Right kidney (tissue), 9 donors: ENCODE measurements at places on chromosomes 7 and 10.

DNA sequence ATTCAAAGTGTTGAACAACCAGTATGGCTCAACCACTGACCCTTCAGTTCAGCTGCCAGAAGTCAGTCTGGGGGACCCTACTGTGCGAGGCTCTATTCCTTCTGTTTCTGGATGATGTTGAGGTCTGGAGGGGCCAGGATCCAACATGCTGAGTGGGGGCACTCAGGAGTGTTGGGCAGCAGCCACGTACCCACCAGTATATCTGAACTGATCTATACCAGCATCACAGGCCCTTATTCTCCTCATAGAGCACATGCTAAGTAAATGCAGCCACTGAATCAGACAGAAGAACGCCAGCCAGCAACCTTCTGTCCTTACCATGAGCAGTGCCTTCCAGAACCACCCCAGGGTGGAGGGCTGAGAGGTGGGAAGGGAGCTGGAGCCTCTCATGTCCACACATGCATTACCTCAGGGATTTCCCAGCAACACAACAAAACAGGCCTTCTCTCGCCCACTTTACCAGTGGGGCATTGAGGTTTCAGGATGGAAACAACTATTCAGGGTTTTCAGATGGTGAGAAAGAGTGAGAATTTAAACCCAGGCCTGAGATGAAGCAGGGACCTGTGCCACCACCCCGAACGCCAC is 6.8 kb upstream of the MSMB start:
- DNase-seq, result no peak

DNA sequence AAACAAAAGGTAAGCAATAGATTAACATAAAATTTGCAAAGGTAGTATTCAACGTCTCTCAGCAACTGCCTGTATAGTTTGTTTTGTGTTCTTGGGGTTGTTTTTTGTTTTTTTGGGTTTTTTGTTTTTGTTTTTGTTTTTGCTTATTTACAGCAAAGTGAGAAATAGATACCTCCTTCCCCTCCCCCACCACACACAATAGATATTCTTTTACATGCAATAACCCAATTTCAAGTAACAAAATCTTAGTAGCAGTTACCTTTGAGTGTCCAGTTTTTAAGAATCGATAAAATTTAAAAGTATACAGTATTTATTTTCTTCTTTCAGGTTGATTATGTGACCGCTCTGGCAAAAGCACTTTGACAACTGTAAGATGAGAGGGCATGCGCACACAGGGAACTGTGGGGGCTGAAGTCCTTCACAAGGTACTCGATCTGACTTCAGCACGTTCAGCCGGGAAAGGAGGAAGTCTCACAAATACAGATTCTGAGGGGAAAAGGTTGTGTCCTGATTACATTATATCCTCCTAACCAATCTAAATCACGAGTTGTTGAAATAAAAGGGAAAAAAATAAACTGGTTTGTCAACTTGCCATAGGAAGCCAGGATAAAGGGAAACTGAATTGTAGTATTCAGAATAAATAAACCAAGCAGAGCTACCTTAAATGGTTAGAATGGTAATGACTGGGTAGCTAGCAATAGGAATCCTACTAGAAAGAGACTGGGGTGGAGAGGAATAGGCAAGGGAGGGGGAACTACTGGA is 47.8 kb downstream of the CPEB3 start:
- peak; percentile 32 for DNase-seq

DNA sequence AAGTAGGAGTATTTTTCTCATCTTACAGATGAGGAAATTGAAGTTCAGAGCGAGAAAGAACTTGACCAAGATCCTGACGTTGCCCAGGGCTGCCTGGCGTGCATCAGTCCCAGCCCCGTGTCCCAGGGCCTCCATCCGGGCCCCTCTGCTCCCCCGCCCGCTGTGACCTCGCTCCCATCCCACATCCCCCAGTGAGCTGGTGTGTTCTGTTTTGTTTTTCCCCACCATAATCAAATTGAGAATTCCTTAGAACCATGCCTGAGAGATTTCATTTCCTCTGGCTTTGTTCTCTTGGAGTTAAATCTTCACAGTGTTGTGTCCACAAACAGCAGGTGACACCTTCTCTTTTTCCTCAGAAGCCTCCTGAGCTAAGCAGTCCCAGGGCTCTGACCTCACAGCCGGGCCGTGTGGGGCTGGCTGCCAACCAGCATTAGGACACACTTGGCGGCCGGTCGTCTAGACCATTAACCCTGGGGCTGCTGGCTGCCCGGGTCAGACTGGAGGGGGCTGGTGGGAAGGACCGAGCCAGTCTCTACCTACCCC is 44.3 kb downstream of the PFKP start:
- peak; percentile 48 for DNase-seq

- no peak for DNase-seq
Observed at GRCh38 chr7:44497155-44498027, 6.9 kb upstream of the NUDCD3 start.

DNA sequence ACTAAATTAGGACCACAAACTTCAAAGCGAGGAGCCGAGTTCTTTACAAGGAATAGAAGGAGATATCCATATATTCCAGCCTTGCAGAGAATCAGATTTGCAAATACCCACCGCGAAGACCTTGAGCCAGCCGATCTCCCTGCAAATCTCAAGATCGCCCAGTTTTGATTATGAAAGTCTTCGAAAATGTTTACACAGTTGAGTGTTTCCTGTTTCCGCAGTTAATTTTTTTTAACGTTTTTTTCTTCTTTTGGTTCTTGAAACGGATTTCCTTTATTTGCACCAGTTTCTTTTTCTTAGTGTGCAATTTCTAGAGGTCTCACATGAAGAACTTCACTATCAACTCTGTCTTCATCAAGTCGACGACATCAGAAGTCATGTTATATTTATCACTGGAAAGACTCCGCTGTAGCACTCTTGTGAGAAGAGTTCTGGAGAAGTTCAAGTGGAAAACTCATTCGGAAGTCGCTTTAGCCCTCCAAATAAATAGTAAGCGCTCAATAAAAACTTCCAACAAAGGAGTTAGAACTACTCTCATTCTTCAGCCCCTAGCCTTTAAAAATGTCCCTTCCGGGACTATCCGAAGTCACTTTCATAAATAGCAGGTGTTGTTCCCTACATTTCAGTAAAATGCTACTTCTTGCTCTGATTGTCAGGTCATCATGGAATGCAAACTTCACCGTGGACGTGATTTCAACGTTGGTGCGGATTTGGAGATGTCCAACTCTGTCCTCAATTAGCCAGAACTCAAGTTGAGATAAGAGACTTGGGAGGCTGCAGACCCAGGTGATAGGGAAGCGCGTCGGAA is 11.9 kb upstream of the SPAG6 start:
- peak; percentile 28 for DNase-seq

DNA sequence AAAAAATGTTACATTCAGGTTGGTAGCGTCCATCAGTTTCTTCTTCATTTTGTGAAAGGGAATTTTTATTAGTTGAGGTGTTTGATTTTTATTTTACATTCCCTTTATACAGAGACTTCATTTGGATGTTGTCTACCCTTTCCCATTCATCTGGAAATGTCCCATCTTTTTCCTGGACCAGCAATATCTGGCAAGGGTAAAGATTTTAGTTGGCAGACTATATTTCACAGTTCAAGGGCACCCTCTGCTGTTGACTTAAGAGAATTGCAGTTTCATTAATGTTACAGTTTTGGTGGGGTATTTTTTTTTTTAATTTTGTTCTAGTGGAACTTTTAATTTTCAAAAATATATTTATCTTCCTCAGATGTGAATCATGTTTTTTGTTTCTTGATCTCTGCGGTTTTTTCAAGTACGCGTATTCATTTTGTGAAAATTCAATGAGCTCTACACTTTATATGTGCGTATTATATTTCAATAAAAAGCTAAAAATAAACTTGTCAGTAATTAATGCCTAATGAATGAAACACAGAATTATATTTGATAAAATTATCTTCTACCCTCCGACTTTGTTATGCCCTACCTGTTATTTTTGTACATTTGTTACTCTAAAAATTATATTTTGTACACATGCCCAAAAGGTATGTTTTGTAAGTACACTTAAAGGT is 97.9 kb upstream of the KLF14 start:
- peak; percentile 10 for DNase-seq

GRCh38 chr10:34922138-34922537 is 107.0 kb upstream of the PARD3 start:
- no peak for DNase-seq

GRCh38 chr7:143285470-143285778 is 666 bp downstream of the TMEM139 start:
- no peak for DNase-seq

- no peak for DNase-seq
Observed at GRCh38 chr7:97298561-97298960, 181.1 kb downstream of the SDHAF3 start.

- DNase-seq, result no peak
Observed at GRCh38 chr7:69208848-69209247, 389.4 kb upstream of the AUTS2 start.

DNA sequence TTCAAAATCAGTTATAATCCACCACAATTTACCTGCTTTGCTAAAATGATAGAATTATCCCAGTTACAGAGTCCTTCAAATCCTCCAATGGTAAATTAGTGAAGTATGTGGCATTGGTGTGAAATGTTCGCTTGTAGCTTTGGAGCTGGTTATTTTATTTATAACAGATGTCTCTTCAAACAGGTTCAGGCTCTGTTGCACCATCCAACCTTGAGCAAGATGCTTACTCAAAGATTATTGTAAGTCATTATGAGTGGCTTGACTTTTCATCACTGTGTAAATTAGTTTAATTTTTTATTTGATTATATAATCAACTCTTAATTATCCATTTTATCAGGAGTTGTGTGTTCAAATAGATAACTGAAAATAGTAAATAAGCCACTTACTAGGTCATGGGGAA is 99.4 kb downstream of the BTRC start:
- DNase-seq, result no peak

DNA sequence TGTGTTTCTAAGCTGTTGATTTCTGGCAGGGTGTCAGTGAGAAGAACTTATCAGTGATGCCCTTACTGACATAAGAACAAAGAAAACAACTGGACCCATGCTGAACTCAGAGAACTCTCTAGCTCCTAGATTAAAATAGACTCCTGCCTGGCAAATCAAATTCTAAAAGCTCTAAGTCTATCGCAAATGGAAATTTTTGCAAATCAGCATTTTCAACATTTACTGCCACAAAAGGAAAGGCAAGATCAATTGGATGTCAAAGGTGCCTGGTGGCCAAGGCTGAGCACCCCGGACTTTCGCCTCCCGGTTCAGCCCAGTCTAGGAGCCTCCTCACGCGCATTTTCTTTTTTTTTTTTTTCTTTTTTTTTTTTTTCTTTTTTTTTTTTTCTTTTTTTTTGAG is 251.6 kb downstream of the TCERG1L start:
- DNase-seq, result no peak

GRCh38 chr7:24216576-24217125 is 67.3 kb upstream of the NPY start:
- DNase-seq, result no peak

- no peak for DNase-seq
Observed at GRCh38 chr10:43686414-43686813, 37.7 kb upstream of the ZNF32 start.

DNA sequence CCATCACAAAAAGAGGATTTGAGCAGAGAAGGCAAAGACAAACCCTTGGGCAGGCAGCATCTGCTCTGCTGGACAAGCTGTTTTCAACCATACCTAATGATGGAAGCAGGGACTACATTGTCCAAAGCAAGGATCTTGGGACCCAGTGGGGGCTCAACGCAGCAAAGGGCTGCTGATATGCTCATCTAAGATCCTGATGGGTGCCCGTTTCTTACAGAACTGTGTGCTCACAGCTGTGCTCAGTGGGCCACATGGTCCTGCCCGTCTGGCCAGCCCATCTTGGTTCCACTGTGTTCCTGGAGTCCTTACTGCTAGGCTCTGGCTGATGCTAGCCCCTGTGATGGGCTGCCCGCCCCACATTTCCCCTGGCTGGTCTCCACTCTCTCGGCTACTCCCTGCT is 36.1 kb downstream of the GPRIN2 start:
- no peak for DNase-seq

GRCh38 chr10:89216056-89216455 is 8.9 kb upstream of the CH25H start:
- no peak for DNase-seq

DNA sequence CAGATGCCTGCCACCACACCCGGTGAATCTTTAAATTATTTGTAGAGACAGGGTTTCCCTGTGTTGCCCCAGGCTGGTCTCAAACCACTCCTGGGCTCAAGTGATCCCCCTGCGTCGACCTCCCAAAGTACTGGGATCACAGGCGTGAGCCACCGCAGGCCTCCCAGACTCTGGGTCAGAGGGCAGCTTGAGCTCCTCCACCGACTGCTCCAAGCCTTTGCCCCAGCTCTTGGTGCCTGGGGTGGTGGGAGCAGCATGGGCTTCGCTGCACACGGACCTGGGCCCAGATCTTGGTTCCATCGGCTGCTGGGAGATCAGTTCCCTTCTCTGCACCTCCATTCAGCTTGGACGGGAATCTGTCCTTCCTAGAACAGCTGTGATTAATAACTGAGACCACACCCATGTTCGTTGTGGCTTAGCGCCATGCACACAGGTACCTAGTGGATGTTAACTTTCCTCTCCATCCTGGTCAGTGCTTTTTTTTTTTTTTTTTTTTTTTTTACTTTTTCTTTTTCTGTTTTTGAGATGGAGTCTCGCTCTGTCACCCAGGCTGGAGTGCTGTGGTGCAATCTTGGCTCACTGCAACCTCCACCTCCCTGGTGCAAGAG is 125.3 kb downstream of the CUX1 start:
- no peak for DNase-seq

DNA sequence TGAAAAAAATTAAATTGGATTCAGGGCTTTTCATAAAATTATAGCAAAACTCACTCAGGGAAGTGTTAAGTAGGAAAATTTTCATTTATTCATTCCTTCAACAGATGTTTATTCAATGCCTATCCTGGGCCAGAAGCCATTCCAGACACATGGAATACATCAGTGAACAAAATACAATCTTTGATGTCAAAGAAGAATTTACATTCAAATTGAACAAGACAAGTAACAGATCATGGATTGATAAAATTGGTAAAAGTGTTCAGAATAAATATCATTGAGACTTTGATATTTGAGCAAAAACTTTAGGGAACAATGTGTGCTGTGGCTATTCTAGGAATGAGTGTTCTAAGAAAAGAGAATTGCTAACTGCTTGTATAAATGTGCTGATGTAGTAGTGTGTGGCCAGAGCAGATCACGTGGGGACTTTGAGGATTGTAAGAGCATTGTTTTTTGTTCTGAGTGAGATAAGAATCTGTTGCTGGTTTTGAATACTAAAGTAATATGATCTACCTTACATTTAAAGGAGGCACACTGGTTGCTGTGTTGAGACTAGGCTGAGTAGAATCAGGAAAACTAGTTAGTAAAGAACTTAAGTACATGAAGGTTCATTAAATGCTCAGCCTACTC is 957.2 kb downstream of the PCDH15 start:
- no peak for DNase-seq

- no peak for DNase-seq
Observed at GRCh38 chr7:38542156-38542555, 89.0 kb downstream of the AMPH start.

DNA sequence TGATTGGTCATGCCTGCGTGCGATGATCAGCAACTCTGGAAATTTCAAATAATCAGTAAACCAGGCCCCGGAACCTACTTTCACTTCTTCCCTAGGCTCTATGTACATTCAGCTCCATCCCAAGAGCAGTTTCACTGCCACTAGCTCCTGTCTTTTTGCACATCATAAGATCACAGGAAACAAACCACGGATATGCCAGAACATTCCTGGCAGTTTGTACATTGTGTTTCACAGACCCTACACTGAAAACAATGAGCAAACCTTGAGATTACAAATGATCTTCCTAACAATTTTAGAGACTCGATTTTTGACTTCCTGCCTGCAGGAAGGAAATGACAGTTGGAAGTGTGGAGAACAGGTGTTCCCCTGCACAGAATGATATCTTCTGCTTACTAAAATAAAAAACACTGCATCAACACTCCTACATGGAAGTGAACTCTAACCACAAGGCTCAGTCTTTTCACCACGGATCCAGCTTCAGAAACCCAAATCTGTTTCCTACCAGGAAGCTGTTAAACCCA is 7.6 kb upstream of the TMEM236 start:
- no peak for DNase-seq
